CD8-positive, alpha-beta T cell (primary cell): ENCODE measurements at places on chromosomes 3 and 15.

DNA sequence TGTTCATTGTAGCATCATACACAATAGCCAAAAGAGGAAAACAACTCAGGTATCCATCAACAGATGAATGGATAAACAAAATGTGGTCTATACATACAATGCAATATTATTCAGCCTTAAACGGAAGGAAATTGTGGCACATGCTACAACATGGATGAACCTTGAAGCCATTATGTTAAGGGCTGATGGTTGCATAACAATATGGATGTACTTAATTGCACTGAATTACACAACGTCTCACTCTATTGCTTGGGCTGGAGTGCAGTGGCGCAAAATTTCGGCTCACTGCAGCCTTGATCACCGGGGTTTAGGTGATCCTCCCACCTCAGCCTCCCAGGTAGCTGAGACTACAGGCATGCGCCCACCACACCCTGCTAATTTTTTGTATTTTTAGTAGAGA lies 7.0 kb upstream of the TMEM62 start:
- DNase-seq = no peak

DNA sequence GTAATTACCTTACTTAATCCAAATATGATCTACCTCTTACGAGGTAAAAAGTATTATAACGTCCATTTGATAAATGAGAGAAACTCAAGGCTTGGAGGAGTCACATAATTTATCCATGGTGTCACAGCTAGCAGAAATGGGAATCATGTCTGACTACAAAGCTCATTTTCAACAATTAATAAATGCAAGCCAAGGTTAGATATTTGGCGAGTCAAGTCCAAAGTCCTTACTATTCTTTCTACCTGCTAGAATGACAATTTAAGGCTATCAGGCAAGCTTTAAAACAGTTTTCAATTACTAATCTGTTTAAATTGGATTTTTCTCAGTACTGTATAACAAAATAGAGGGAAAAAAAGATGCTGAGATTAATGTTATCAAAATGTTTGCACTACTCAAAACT lies 68.6 kb downstream of the DLG1 start:
- no peak for DNase-seq

DNA sequence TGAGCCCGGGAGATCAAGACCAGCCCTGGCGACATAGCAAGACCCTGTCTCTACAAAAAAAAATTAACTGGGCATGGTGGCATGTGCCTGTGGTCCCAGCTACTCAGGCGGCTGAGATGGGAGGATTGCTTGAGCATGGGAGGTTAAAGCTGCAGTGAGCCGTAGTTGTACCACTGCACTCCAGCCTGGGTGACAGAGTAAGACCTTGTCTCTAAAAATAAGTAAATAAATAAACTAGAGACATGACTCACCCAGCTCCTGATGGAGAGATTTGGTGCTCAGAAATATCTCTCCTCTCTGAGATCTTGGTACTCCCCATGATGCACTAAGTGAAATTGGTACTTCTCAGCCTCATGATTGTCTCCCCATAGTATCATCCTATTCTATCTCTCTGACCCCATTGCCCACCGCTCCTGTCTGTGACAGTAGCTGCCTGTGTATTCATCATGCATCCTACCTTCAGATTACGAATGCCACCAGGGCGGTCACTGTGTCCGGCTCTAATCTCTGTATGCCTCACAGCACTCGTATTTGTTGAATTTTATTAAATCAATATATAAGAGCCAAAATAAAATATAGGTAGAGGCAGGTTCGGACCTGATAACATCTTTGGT lies 50.9 kb downstream of the ABHD2 start:
- no peak for DNase-seq

DNA sequence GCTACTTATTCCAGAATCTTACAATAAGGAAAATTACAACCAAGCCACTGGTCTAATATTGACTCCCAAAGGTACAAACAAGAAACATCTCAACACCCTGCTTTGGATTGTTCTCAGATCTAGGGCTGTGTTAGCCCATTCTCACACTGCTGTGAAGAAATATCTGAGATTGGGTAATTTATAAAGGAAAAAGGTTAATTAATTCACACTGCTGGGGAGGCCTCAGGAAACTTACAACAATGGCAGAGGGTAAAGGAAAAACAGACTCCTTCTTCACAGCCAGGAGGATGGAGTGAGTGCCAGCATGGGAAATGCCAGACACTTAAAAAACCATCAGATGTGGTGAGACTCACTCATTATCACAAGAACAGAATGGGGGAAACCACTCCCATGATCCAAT lies 208.3 kb downstream of the ULK4 start:
- DNase-seq = no peak

GRCh38 chr3:32392536-32393302 lies 1.1 kb downstream of the CMTM7 start:
- DNase-seq = peak; percentile 39

GRCh38 chr3:168156479-168156878 lies 60.8 kb upstream of the GOLIM4 start:
- DNase-seq = no peak

DNA sequence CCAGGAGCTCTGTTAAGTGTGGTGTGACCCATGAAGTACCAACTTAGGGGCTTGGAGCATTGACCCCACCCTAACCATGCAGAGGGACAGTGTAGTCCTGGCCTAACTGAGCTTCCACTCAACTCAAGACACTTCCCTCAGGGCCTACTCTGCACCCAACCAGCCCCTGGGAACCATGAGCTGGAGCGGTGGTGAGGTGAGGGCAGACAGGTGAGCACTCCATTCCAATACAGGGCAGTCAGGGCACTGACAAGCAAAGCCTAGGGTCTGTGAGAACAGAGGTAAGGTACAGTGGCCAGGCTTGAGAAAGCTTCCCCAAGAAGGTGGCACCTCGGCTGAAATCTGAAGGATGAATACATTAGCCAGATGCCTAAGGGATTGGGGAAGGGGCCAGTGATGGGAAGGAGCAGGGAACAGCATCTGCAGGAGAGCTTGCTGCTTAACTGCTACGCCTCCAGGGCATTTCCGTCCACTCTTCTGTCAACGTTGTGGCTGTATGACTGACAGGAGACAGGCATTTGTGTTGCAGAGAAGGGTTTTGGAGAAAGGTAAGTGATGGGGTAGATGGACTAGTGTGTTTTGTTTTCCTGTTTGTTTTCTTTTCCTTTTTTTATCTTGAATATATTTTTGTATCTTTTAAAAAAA lies 243.5 kb upstream of the TRIM42 start:
- no peak for DNase-seq

DNA sequence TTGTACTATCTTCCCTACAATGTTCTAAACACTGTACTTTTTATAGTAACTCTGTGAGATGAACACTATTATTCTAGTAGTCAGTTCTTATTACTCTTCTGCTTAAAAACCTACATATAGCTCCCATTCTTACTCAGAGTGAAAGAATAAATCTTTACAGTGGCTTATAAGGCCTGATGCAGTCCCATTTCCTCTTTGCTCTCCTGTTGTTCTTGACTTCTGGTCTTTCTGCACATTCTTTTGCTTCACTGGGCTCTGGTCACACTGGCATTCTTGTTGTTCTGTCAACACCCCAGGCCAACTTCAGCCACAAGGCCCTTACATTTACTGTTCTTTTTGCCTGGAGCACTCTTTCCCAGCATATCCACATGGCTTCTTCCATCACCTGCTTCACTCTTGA lies 58.2 kb upstream of the TP63 start:
- DNase-seq = no peak
